GM23338 (cell line): ENCODE measurements at places on chromosomes 3 and 15. TPM values are rescaled to one million over a fixed set of nuclear protein-coding genes. Genes with fewer than 3 reads are reported as not detected.

- DNase-seq = peak; percentile 66
These were observed 727 bp downstream of the NSMCE3 start for GRCh38 chr15:29268706-29269484.

DNA sequence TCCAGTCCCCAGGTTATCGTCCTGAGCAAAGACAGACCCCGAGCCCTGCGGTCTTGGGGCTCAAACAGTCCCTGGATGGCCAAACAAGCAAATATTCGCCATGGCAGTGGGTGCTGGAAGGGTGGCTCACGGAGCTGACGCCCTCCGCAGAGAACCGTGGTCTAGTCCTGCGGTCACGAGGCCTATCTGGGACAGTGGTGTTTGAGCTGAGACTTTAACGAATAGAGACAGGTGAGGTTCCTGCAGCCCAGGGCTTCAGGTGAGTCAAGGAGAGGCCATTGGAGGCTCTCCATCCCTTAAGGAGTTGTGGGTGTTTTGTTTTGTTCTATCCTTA lies 399 bp upstream of the SUCLG2 start:
- DNase-seq = no peak

DNA sequence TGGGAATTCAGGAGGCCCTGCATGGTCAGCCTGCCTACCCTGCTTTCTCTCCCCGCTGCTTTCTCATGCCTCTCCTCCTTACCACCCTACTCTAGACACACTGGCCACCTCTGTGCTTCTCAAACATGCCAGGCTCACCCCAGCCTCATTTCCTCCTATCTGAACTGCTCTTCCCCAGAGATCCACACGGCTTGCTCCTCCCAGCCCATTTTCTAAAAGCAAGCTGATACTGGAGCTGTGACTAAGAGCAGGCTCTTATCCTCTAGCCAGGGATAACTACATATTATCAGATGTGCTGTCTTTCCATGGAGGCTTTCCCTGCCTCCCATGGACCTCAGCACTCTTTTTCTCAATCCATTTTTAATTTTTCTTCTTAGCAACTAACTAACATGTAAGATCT lies 85.9 kb downstream of the BOC start:
- DNase-seq = no peak

DNA sequence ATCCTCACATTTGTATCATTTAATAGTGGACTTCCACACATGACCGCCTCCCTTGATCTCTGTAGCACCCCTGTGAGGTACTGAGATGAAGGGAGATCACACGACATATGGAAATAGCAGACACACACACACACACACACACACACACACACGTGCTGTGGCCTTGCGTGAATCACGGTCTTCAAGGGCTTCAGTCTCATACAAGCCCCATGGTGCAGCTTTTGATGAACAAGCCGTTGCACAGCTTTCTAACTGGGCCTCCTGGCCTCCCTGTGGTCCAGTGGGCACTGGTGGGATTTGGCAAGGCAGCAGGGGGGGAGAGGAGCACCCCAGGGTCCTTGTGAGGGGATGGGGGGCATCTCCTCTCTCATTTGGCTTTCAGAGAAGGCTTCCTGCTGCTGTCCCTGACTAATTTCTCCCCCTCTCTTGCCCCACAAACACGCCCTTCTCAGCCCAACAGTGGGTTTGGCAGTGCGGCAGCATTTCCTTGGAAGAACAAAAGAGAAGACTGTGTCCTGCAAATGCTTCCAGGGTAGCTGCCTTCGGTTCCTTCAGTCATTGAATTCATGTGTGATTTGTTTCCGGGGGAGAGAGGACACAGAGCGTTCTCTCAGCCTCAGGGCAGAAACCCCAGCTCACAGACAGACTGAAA lies 98.7 kb downstream of the SMAD6 start:
- no peak for DNase-seq

GRCh38 chr3:49914906-49915305 lies 11.2 kb upstream of the MST1R start:
- no peak for DNase-seq

Gene WNT7A
- 0.04 TPM in 1 of 2 replicates, not detected in the other for total RNA-seq

Gene C3orf22
- total RNA-seq = not detected in 2 replicates

Gene KBTBD13
- total RNA-seq = not detected in 2 replicates

Gene GNAT1
- total RNA-seq = not detected in 2 replicates

Gene CCDC51
- total RNA-seq = 24.1 and 28.9 TPM in 2 replicates
